Activated T-helper 2 cell treated with anti-CD3 and anti-CD28 coated beads, Interferon-gamma antibody, Interleukin-2, Interleukin-4, amounts not matched to agents 10 μg/mL and 5 μg/mL and 100 μg/mL, durations not matched to agents 14 hours and 24 hours and 36 hours (primary cell): ENCODE measurements at places on chromosomes 16 and 17.

- no peak for DNase-seq
These were observed 59.6 kb upstream of the TOM1L1 start for GRCh38 chr17:54840885-54841591.

DNA sequence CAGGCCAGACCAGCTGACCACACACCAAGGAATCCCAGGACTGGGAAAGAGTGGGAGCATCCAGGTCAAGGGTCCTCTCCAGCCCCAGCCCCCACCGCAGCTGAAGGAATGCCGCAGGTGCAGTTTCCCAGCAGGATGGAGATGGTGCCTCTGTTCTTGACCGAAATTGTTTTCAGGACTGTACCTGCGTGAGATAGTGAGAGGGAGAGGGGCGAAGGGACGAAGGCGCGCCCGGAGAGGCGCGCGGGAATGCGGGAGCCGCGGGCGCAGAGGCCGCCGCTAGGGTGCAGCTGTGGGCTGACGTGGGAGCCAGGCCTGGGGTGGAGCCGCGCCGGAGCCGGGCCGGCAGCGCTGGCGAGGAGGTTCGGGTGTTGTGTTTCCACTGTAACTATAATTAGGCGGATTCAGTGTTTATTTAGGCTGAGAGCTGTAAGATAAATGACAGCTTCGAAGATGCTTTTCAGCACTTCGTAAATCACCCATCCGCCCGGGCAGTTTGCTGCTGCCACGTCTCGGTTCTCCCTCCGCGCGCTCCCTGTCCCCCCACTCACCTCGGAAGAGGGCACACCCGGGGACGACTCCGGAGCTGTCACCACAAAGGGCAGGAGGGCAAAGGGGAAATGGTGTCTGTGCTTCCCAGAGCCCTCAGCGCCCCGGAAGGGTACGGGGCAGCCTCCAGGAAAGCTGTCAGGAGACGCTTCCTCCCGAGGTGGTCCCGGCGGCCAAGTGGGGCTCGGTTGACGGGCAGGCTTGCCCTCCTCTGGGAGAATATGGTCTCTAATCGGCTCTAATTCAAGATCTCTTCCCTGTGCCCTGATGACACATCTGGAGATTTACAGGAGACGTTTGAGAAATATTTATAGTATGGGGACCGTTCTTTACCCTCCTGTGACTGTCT lies 38.2 kb downstream of the HOXB1 start:
- peak; percentile 61 for DNase-seq

DNA sequence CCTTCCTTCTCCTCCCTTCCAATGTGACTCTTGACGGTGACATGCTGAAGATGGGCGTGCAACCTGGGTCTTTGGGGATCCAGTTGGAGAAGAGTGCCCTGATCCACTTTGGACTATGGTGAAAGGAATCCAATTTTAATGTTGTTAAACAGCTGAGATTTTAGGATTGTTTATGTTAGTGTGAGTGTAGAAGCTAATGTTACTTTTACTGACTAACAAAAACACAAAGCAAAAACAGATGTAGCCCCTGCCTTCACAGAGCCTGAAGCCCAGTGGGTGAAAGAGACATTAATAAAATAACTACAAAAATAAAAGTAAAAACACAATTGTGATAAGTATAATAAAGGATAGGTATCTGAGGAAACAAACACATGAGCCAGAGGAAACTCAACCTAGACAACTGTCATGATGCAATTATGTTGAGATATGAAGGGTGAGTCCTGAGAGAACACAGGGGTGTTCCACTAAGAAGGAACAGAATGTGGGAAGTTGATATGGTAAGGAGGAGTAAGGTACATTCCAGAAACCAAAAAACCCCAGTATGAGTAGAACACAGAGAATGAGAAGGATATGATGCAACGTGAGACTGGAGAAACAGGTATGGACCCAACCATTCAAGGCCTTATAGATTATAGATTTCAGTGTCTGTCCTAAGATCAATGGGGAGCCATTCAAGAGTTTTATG lies 115.1 kb upstream of the PMFBP1 start:
- no peak for DNase-seq

DNA sequence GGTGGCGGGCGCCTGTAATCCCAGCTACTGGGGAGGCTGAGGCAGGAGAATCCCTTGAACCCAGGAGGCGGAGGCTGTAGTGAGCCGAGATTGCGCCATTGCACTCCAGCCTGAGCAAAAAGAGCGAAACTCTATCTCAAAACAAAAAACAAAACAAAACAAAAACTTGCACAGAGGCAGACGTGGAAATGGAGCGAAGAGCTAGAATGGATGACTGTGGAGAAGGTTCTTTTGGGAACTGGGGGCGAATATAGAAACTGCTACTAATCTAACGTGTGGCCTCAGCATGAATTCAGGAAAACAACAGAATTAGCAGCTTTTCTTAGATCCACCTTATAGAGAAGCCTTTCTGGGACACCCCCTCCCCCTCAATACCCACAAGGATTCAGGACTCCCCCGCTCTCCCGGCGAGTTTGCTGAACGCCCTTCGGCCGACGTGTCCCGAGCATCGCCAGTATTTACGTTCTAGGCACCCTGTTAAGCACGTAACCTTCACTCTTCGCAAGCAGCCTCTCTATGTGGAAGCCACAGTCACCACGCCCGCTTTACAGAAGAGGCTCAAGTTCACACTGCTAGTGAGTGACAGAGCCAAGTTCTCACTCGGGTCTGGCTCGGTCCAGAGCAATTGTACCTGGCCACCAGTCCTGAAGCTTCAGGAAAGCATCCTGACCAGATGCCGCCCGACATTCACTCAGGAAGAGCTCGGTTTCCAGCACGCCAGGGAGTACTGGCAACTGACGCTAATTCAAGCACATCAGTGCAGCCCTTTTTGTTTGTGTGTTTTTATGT lies 13.3 kb upstream of the ABR start:
- DNase-seq = no peak

DNA sequence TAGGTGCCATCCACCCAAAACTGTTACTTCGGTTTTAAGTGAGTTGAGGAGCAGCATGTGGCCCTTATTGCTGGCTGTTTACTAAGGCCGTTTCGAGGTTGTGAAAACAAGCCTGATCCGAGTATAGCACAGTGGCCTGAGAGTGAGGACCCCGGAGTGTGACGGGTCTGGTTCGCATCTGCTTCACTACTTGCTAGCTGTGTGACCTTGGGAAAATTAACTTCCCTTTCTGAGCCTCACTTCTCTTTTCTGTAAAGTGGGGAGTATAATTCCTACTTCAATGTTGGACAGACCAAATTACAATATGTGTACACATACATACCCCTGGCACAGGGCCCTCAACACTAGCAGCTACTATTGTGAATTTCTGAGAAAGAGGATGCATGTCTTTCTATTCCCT lies 11.7 kb upstream of the HEATR6 start:
- DNase-seq = no peak

GRCh38 chr17:21419299-21420239 lies 43.4 kb downstream of the KCNJ12 start:
- DNase-seq = no peak

DNA sequence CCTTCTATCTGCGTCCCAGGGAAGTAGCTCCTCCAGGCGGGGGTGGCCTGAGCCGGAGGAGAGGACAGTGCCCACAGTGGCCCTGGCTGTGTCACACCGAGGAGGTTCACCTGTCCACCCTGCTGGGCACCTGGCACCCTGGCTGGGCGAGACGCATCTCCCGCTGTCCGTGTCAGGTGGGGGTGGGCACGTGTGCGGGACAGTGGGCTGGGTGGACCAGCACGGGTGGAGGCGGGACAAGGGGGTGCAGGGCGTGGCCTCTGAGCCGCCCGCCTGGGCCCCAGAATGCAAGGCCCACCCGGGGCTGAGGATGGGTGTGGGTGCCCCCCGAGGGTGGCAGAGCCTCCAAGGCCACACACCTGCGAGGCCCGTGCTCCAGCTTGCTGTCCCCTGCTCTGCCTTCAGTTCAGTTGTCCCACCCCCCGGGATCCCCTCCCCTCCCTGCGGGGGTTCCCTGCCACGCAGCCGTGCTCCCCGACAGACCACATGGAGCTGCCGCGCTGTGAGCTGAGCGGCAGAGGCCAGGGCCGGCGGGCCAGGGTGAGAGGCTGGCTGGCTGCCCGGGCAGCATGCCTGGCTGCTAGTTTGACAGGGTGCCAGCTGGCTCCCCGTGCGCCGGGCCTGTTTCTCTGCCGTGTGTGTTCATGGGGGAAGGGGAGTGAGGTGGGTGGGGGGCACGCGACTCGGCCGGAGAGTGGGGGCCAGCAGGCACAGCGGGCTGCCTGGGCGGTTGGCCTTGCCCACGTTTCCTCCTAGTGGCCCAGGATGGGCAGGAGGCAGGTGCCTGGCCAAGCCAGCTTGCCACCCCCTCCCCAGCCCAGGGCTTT lies 33.9 kb downstream of the BAHCC1 start:
- DNase-seq = no peak

- DNase-seq = peak; percentile 59
These were observed at the start of gene PGAP6 for GRCh38 chr16:381789-382717. Gene PGAP6 (minus strand): TSS chr16:381978. CDS start chr16:381821, 157 bp downstream.

- no peak for DNase-seq
These were observed 12.7 kb downstream of the CNEP1R1 start for GRCh38 chr16:50037662-50038220.

GRCh38 chr16:82924075-82924854 lies 297.5 kb downstream of the CDH13 start:
- DNase-seq = peak; percentile 28
